ENCODE measurements at places on chromosomes 1 and 21.

GRCh38 chr1:116842654-116843053 lies 67.1 kb upstream of the PTGFRN start:
- DNase-seq, result no peak

GRCh38 chr1:181310560-181310959 lies 172.8 kb upstream of the CACNA1E start:
- no peak for DNase-seq

DNA sequence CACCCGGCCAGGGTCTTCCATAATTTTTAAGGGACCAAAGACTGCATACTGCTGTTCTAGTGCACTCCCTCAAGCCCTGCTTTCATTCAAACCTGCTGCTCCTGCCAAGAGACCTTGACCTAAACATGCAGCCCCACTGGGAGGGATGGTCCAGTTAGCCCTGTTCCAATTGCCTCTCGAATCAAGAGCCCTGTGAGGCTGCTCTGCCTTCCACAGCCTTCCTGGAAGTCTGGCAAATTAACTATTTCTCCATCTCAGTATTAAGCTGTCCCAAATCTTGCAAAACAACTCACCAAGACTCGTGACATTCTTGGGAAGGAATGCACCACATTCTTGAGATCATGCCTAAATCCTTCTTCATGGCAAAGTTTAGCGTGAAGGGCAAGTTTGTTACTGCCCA lies 231.3 kb downstream of the C1orf94 start:
- no peak for DNase-seq

- DNase-seq, result no peak
Observed at GRCh38 chr1:52825868-52826267, 16.7 kb upstream of the ZYG11A start.

DNA sequence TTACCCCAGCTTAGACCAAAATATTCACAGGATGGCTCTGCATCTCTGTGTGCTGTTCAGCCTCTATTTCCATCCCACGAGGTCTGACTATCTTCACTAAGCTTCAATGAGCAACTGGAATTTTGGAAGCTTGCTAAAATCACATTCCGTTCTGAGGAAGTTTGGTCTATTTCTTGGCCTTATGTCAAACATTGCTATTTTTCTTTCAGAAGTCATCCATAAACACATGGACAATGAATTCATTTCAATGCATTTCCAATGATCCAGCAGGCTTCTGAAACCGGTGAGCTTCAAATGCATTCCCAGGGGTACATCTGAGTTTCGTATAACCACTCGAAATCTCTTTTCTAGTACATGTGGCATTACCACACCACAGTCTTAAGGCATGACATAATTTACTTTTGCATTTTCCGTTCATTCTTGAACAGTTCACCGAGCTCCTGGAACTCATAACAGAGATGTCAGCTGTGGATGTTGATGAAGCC lies 294.1 kb upstream of the KAZN start:
- no peak for DNase-seq

DNA sequence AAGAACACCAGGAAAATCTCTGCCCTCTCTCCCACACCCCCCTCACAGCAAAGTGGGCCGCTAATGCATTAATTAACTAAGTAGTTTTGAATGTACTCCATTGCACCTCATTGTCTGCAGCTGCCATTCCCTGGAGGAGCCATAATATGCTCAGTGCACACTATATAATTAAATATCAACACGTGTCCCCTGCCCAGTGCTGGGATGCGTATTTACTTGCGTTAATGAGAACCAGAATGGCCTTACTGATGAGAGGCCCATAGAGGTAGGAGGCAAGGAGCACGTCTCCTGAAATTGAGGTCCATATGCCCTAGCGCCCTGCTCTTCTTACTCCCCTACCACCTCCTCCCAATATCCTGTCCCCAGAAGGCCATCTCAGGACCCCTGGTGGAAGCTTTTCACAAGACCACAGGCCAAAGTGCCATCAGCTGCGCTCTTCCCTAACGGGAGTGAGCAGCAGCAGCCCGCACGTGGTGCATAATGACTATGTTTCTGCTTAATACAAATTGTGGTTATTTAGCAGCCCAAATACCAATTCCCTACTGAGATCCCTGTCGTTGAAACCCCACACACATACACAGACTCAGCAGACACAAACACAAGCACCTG lies 76.8 kb downstream of the PLXNA2 start:
- no peak for DNase-seq

DNA sequence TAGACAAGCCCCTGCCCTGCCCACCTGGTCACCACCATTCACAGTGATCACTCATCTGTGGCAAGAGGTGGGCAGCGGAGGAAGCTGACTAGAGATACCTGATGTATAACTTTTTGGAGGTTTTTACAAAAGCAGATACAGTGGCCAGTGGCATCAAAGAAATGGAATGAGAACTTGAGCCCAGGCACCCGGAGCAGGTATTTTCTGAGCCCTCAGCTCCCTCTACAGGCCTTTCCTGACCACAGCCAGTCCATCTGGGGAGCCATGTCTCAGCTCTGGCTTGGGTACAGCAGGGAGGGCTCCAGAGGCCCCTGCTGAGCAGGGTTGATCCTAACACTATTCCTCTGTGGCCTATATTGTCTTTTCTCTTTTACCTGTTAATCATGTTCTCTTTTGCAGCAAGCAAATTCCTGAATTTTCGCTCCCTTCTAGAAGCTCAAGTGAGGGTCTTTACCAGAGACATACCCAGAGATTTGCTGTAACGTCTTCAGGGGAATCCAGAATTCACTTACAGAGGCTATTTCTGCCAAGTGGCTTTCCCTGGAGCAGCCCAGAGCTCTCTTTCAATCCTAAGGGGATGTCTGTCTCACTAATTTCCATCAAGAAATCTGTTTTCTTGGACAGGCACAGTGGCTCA lies 27.3 kb downstream of the GPR157 start:
- DNase-seq, result no peak

- DNase-seq, result no peak
Observed at GRCh38 chr1:245585252-245585959, 430.6 kb downstream of the KIF26B start.

DNA sequence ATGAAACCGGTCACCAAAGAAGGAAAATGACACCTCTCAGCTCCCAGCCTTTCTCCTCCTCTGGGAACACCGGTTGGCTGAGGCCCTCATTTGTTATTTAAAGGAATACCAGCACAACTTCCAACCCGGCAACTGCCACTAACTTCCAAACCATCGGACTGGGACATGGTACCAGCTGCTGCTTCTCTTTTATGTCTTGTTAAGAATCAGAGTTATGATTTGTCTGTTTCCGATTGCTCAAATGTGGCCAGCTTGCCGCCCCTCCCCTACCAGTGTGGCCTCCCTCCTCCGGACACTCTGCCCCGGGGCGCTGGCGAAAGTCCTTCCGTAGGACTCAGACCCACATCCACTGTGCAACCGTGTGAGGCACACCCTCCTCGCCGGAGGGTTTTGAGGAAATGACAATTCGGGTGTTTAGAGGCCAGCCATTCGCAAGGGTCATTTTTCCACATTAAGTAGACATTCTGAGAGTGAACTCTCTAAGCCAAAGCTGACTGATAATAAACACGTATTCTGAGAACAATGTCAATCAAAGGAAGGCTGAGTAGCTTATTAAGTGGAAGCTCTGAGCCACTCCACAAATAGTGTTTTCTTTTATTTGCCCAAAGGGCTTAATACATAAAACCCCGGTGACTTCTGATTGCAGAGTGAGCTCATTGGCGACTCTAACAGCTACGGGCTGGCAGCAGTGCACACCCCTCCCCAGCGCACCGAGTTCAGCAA lies 5.5 kb downstream of the RIPK4 start:
- DNase-seq, result no peak

DNA sequence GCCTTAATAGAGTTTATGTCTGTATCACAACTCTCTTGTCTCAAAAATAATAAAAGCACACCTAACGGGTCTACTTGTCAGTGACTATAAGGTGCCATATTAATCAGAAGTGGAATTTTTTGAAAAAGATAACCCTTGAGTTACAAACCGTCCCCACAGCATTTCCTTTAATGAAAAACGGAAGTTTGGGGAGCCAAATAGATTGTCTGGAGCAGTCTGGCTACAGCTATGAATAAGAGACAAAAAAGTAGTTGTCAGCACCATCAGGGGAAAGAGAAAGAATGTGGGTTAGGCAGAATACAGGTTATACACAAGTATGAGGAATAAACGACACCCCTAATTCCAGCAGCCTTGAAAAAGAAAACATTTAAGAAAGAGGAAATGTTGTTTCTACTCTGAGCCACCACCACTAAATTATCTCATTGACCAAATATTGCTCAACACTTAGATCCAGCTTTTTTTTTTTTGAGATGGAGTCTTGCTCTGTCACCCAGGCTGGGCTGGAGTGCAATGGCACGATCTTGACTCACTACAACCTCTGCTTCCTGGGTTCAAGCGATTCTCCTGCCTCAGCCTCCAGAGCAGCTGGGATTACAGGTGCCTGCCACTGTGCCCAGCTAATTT lies 29.4 kb upstream of the USP24 start:
- DNase-seq, result no peak

- no peak for DNase-seq
Observed at GRCh38 chr1:145985502-145986439, 10.6 kb downstream of the TXNIP start.

DNA sequence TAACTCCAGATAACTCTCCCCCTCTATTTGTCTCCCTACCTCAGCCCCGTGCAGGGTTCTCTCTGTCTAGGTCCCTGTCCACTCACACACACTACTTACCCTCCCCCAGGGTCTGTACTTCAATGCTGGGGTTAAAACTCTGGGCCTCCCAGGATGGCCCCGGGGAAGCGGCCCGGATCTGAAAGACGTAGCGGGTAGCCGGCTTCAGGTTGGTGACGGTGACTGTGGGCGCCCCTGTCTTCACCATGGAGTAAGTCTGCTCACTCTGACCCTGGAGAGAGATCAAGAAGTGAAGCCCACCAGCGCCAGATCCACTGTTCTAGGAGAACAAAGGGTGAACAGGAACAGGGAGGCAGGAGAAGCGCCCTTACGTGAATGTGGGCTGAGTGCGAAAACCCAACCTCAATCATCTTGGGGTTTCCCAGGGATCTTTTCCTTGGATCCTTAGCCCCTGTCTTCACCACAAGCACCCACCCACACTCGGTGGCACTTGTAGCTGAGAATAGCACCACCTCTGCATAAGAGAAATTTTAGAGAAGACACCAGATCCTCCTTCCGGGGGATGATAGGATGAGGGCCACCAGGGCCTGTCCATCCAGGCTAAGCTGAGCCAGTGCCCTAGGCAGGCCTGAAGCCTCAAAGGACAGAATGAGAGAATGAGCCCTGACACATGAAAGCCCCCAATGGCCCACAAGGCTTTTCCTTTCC lies 33.5 kb downstream of the EPHA10 start:
- DNase-seq, result no peak

- no peak for DNase-seq
Observed at GRCh38 chr21:28588997-28589396, 403.7 kb downstream of the LTN1 start.

DNA sequence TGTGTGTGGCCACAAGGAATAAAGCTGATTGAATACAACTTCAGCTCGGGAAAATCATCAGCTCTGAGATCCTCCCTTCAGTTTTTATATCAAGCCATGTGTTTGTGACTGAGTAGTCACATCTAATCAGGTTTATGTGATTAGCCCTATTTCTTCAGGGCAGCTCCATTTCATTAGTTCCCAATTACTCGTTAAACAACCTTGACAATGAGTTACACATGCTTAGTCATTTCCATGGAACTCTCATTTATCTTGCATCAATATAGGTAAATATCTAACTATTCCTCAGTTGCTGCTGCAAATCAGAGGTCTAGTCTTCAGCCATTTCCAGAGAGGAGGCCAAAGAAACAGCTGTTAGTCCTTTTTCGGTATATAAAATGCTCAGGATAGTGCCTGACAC lies 16.3 kb downstream of the CRB1 start:
- DNase-seq, result no peak

DNA sequence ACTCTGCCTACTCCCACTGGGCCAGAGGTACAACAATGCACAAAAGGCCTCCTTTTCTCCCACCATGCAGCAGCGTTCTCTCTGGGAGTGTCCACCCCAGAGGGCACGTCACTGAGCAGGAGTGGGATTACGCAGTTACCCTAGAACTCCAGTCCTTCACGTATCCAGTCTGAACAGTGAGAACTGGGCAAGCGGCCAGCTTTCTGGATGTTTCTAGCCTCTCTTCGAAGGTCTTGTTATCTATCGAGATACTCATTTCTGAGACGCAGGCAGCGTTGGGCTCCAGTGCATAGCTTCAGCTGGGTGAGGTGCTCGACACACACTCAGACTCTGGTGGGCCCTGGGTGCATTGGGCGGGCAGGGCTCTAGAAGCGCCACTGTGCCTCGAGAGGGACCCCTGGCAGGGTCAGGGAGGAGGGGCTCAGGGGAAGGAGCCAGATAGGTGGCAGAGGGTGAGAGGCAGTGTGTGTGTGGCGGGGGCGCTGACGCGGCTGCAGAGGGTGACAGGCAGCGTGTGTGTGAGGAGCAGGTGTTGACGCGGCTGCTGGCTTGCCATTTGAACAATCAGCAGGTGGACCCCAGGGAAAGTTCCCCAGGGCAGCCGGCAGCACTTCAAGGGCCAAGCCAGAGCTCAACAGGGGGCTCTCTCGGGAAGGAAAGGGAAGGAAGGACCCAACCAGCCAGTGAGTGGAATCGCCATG lies 27.9 kb downstream of the PRDM15 start:
- DNase-seq, result no peak

- DNase-seq, result no peak
Observed at GRCh38 chr1:180143359-180143758, 11.3 kb upstream of the QSOX1 start.

DNA sequence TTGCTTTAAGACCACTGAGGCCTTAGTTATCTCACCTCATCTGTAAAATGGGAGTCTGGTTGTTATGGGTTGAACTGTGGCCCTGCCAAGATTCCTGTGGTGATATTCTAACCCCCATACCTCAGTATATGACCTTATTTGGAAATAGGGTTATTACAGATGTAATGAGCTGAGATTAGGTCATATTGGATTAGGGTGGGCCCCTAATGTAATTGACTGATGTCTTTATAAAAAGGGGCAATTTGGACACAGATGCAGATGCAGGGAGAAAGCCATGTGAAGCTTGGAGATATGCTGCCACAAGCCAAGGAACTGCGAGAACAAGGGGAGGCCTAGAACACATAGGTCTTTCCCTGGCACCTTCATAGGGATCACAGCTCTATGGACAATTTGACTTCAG lies 3.9 kb downstream of the C1orf87 start:
- DNase-seq, result no peak

DNA sequence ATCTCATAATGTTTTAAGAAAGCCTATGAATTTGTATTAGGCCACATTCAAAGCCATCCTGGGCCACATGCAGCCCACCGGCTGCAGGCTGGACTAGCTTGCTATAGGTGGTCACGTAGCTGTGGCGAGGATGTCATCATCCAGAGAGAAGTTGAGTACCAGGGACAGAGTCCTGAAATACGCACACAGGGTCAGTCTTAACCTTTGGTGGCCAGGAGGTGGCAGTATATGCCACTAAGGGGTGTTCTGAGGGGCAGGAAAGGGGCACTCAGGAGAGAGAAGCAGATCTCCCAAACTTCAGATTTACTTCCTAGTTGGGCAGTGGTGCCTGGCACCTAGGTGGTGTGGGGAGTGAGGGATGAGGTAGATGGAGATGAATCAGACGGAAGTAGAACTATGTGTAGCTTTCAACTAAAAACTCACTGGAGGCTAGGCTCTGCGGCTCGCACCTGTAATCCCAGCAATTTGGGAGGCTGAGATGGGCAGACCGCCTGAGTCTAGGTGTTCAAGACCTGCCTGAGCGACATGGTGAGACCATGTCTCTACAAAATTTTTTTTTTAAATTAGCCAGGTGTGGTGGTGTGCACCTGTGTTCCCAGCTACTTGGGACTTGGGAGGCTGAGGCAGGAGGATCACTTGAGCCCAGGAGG lies 16.3 kb upstream of the CDK18 start:
- DNase-seq, result no peak
